ENCODE measurements at places on chromosomes 7 and 10.

DNA sequence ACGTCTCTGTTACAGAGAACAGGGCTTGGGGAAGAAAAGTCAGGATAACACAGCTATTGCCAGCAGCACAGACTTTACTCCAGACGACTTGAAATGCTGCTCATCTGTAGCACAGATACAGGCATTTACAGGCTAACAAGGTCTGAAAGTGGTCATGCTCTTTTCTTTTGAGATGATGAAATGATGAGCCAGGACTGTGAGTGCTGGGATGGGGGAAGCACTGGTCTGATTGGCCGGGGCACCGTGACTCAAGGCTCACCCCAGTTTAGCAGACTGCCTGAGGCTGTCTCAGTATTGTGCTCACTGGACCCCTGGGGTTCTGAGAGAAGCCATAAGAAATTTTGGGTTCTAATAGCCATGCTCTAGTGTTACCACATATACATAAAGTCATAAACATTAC, 12.4 kb downstream of the SMKR1 start:
- DNase-seq: no peak

- DNase-seq: no peak
Observed at GRCh38 chr7:73838642-73839041, 3.7 kb downstream of the METTL27 start.

- no peak for DNase-seq
Observed at GRCh38 chr7:105215182-105215581, 173.5 kb downstream of the SRPK2 start.

DNA sequence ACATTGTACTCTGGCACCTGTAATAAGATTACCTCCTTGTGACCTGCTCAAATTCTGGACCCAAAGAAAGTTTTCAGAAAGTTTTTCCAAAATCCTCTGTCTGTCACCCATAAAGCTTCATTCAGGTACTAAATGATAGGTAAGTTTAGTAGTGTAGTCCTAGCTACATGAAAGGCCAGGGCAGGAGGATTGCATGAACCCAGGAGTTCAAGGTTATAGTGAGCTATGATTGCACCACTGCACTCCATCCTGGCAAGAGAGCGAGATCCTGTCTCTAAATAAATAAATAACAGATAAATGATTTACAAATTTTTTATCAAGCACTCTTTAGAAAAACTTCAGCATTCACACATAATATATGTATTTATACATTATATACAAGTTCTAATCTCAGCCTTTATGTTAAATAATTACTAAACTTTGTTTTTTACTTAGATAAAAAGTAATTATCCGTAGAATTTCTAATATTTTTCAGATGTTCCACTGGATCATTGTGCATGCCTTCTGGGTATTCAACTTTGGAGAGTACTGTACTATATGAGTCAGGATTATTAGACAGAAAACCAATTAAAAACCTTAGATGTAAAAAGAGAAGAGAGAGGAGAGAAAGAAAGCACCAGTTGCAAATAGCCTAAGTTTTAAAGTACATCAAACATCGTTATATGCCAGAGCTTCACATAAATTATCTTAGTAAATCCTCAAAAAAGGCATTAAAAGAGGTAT, 363.0 kb downstream of the LRRTM3 start:
- DNase-seq: no peak

- DNase-seq: no peak
Observed at GRCh38 chr7:73701357-73701995, 18.0 kb downstream of the STX1A start.

DNA sequence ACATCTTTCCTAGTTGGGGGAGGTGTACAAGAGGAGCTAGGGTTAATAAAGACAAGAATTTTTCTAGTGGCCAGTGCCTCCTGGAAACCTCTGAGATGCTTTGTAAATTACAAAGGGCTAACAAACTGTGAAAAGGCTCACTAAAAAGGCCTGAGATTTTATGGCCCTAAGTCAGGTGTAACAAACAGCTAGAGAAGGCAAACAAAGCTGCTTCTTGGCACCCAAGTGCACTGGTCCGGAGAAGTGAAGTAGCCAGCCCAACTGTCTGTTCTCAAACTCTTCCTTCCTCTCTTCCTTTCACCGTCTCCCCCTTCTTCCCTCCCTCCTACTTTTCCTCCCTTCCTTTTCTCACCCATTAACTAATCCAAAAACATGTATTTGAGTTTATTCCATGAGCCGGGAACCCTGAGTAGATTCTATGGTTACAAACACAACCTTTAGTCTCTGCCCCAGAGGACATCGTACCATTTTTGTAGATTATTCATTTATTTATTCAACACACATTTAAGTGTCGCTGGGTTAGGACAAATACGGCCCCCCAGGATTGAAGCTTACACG, 143.4 kb upstream of the PCGF5 start:
- DNase-seq: no peak

DNA sequence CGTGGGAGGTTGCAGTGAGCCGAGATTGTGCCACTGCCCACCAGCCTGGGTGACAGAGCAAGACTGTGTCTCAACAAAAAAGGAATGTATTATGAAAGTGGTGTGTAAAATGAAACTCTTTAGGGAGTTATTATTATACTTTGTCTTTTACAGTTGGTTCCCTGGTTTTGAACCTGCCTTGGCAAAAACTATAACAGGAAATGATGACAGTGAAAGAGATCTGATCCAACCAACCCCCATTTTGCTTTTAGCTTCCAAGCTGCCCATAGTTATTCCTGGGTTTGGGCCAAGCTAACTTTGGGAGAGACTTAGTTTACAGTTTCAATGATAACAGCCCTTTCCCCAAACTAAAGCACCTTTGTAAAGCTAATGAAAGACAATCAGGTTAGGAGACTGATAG, 34.1 kb upstream of the NMT2 start:
- no peak for DNase-seq

GRCh38 chr10:44389556-44389955, 4.7 kb upstream of the CXCL12 start:
- DNase-seq: no peak

DNA sequence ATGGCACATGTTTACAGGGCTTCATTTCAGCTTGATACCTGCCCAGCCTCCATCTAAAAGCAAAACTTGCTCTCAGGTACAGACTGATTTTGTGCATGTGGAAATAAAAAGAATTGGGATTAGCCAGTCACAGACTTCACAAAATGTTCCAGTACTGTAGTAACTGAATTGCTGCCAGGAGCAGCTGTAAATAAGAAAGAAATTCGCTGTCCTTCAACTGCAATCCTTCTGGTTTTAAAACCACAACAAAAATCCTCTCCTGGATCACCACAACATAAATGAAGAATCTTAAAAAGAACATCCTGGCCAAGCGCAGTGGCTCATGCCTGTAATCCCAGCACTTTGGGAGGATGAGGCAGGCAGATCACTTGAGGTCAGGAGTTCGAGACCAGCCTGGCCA, 3.9 kb upstream of the MIOS start:
- no peak for DNase-seq

DNA sequence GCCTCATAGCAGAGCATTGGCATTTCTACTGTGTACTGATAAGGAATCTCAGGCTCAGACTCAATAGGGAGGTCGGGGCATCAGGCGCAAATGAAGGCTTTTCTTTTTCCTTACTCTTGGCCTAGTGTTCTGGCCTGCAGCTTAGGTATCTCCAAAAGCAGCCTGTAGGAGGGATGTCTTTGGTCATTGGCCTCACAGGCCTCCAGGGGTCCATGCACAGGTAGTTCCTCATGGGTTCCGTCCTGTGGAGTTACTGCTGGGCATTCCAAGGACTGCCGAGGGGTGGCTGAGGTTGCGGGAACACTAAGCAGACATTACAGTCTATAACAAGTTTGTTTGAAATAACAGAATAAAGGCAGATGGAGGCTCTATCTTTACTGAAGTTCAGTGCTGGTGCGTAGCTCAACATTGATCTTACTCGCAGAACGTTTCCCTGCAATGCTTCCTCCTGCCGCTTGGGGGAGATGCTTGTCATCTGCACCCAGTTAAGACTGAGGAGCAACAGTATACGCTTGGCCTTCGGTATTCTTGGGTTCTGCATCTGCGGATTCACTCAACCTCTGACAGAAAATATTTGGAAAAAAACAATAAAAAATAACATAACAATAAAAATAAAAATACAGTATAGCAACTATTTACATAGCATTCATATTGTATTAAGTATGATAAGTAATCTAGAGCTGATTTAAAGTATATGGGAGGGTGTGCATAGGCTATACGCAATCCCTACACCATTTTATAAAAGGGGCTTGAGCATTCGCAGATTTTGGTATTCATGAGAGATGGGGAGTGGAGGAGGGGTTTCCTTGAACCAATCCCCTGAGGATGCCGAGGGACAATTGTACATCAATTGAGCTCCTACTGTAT, 58.9 kb downstream of the SH2D4B start:
- DNase-seq: peak; percentile 42

GRCh38 chr10:62171791-62172190, 96.9 kb downstream of the RTKN2 start:
- DNase-seq: no peak

- DNase-seq: no peak
Observed at GRCh38 chr10:110016039-110016438, 8.3 kb downstream of the ADD3 start.

- no peak for DNase-seq
Observed at GRCh38 chr10:33841678-33842077, 507.2 kb upstream of the NRP1 start.

DNA sequence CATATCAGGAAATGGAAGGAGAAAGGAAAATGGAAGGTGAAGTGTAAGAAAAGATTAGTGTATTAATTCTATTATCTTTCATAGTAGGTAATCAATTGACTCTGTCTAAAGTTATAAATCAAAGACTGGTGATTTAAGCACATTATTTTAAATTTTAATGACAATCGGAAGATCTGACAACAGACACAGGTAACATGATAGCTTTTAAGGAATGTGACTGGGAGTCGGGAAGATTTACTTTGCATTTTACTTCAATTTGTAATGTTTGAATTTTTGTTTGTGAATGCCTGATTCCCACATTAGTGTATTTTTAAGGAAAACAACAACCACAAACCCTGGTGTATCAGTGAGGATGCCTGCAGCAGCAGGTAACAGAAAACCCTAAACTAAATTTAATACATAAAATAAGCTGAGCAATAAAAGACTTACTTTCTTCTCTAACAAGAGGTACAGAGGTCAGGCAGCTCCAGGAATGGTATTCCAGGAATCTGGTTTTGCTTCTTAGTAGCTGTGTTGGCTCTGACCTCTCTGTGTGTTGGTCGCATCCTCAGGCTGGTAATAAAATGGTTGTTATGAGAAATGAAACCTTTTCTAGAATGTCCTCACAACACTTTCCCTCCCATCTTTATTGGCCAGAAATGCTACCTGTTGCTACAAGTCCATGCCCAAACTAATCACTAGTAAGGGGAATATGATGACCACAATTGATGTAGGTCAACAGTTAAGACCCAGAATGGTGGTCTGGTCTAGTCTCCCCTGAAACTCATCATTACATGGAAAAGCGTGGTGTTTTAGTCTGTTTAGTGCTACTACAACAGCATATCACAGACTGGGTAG, 12.2 kb downstream of the DNAJB9 start:
- no peak for DNase-seq

DNA sequence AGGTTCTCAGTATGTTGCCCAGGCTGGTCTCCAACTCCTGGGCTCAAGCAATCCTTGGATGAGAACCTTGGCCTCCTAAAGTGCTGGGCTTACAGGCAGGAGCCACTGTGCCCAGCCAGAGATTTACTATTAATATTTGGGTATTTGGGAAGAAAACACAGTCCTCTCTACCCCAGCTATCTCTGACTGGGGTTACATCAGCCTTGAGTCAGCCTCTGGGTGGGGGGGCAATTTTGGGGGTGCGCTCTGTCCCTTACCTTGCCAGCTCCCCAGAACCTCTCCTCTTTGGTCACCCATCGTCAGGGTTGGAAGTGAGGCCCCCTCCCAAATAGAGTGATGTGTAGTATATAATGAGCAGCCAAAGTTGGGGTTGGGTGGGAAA, 1.8 kb downstream of the MLXIPL start:
- no peak for DNase-seq

DNA sequence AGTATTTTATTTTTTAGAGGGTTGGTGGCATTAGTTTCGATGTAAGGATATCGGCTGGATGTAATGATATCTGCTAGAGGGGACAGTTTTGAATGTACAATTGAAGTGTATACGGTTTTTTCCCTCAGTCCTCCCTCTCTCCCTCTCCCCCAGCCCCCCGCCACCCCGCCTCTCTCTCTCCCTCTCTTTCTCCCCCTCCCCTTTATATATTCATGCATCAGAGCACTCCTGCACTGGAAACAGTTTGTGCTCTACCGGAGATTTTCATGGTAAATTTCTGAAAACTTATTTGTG, 1.6 kb downstream of the GLCCI1 start:
- DNase-seq: no peak

- DNase-seq: no peak
Observed at GRCh38 chr7:46854958-46855473, 726.9 kb downstream of the TNS3 start.

DNA sequence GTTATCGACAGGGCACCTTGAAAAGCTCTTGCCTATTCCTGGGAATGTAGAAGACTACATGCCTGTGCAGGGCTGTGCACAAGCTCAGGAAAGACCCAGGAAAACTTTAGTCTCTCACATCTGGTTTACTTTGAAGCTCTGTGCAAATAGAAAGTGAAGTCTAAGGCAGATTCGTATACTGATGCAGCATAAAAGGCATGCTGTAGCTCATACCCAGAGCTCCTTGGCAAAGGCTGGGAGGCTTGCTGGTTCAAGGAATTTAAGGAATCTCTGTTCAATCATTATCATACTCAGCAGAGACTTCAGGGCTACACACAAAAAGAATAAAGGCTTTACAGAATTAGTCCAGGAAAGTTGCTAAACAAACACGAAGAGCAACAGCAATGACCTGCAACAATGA, 192.0 kb downstream of the OTUD1 start:
- no peak for DNase-seq

DNA sequence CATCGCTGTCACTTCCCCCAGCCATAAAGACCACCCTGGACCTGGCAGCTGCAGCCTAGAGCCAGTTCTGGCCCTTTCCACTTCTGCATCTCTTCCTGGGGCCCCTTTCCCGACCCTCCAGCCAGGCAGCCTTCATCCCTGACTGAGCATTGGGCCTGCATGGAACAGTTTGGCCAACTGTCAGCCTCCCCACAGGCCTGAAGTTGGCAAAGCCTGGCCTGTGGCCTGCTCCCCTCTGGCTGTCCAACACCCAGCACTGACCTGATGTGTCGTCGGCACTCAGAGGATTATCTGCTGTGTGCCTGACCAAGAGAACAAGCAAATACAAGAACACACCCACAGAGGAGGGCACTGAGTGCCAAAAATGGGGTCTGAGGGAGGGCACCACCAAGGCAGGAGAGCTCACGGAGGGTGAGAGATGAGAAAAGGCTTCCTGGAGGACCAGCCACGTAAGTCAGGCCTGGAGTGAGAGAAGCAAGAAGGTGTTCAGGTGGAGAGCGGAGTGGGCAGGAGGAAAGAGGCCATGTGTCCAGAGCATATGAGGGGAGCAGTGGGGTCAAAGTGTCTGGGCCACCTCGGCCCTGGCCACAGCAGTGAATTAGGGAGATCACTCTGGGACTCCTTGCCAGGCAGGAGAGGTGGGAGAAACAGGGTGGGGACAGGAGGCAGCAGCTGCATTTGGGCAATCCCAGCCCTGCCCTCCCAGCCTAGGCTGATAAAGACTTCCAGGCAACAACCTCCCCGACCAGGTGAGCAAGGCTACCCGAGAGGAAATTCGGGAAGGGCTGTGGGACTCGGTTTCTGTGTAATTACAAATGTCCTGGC, 4.5 kb downstream of the GPRIN2 start:
- DNase-seq: no peak

GRCh38 chr7:30804078-30804661, 33.0 kb downstream of the MINDY4 start:
- DNase-seq: no peak

- no peak for DNase-seq
Observed at GRCh38 chr10:122327237-122328206, 47.0 kb upstream of the PLEKHA1 start.
